ENCODE measurements at places on chromosomes 1 and 21.

DNA sequence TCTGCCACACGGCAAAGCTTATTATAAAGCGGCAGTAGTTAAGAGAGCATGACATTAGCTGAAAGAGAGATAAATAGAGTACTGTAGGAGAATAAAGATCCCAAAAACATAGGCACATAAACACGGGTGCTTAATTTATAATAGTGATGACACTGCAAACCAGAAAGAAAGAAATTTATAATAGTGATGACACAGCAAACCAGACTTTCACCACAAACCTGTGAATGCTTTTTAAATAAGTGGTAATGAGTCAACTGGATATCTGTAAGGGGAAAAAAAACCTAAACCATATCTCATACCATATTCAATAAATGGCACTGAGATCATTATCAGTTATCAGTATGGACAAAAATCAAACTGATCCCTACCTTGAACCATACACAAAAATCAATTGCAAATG lies 25.5 kb downstream of the USP1 start:
- no peak for DNase-seq

- DNase-seq: no peak
Measured at GRCh38 chr21:38820471-38821239, 14.9 kb downstream of the ETS2 start.

- DNase-seq: no peak
Measured at GRCh38 chr1:102630041-102630440, 478.3 kb downstream of the COL11A1 start.

DNA sequence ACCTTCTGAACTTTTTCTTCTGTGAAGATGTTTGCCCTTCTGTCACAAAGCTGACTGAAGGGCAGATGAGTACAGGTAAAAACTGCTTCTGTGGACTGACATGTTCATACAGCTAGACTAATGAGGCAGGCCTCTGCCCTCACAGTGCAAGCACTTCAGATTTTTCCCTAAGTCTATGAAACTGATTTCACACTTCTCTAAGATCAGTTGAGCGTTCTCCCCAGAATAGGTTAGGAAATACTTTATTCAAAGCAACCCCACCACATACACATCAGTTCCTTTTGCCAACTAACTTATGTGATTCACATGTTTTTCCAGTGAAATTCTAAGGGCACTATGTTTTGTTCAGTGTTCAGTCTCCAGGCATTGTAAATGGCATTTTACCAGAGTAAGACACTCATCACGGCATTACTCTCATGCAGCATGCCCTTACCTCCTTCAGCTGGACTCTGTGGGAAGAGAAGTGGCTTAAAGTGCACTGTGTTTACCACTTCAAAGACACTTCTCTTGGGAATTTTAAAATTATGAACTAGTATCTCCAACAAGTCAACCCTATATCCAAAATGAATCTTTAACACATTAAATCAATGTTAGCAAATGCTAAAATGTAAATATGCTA lies 5.4 kb upstream of the PSMG1 start:
- DNase-seq: no peak

DNA sequence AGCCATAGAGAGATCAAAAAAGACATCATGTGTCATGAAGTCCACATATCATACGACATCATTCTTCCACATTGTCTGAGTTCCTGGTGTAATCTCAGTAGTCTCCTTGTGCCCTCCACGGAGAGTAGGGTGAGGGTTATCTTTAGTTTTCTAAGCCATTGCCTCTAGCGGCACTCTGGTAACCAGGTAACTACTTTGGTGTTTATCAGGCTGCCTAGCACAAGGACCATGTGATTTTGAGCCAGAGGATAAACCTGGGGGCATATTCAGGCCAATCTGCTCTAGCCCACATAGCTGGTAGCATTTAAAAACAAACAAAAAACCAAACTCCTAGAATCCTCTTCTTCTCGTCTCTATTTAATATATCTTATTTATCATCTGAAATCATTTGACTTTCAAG lies 147.4 kb downstream of the GDAP2 start:
- no peak for DNase-seq

DNA sequence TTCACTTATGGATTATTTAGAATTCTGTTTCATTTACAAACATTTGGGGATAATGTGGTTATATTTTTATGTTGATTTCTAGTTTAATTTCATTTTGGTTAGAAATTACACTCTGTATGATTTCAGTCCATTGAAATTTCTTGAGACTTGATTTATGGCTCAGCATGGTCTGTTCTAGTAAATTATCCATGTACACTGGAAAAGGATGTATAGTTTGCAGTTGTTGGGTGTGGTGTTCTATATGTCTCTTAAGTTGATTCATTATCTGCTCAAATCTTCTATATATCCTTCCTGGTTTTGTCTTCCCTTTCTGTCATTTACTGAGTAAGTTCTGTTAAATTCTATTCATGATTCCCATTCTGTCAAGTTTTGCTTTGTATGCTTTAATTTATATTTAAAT lies 52.3 kb downstream of the RAP1A start:
- no peak for DNase-seq

- DNase-seq: no peak
Measured at GRCh38 chr1:224519874-224520273, 85.3 kb upstream of the WDR26 start.

DNA sequence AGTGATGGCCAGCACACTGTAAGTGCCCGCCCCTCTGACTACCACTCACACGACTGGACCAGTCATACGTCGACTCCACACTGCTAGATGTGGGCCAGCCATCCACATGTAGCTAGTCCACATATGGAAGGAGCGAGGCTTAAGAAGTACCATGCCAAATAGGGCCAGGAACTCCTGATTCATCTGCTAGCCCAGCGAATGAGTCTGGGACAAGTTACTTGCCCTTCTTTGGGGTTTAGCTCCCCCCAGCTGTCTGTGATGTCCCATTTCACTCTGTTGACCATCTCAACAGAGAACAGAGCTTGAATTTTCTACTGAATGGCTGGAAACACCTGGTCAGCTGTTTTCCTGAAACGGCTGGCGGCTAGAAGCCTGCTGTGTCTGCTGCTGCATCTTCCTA lies 5.8 kb downstream of the CSRP1 start:
- DNase-seq: no peak

GRCh38 chr21:39845571-39846130 lies 21.6 kb upstream of the PCP4 start:
- DNase-seq: no peak

- no peak for DNase-seq
Measured at GRCh38 chr1:98211271-98211845, 290.5 kb upstream of the DPYD start.

- no peak for DNase-seq
Measured at GRCh38 chr1:194067772-194068171, 881.4 kb upstream of the B3GALT2 start.

Data from KG1 (cell line).